ENCODE measurements at places on chromosomes 2 and 18. TPM values are rescaled to one million over a fixed set of nuclear protein-coding genes. Genes with fewer than 3 reads are reported as not detected.

Gene CRYGC
- total RNA-seq = not detected

Gene DNAJC5G
- total RNA-seq = 0.18 TPM

Gene CFAP65
- total RNA-seq = 0.48 TPM

Gene MC4R
- not detected for total RNA-seq

Gene CDH7
- total RNA-seq = 0.94 TPM

Gene CRYGD
- 6.3 TPM for total RNA-seq

Gene MAP3K19
- not detected for total RNA-seq

Gene CHPF
- 84.8 TPM for total RNA-seq

Gene QPCT
- total RNA-seq = 19.5 TPM

Gene ZNF2
- total RNA-seq = 2.4 TPM

Gene PSTPIP2
- total RNA-seq = 2.5 TPM

Gene ACTG2
- total RNA-seq = 2.7 TPM

Gene TCF23
- total RNA-seq = 0.14 TPM

Gene IER3IP1
- 6.7 TPM for total RNA-seq

Gene ONECUT2
- 0.87 TPM for total RNA-seq

Gene GALNT13
- total RNA-seq = 8.8 TPM

Gene KCNE4
- not detected for total RNA-seq

Gene VPS54
- total RNA-seq = 14.6 TPM

Gene EGR4
- 0.09 TPM for total RNA-seq

Gene NGEF
- 5.4 TPM for total RNA-seq

Gene KHK
- 17.4 TPM for total RNA-seq

Gene CERKL
- total RNA-seq = not detected

Gene SERPINB11
- not detected for total RNA-seq

Gene TMEM178A
- total RNA-seq = 13.6 TPM

Gene FBXO48
- 1.3 TPM for total RNA-seq

Gene CAPN13
- 2.4 TPM for total RNA-seq

Gene PROM2
- 11.8 TPM for total RNA-seq

Gene RFTN2
- 1.1 TPM for total RNA-seq

Gene SLC16A14
- 2.6 TPM for total RNA-seq

Gene TMEM247
- total RNA-seq = not detected

Gene HRH4
- total RNA-seq = not detected

Gene CXCR2
- 0.87 TPM for total RNA-seq

Gene ANKRD62
- not detected for total RNA-seq

Gene DPYSL5
- 9.2 TPM for total RNA-seq

Gene REEP1
- 0.53 TPM for total RNA-seq

Gene ATG4B
- 127 TPM for total RNA-seq

Gene TM4SF20
- total RNA-seq = not detected

Gene COLEC11
- 1.3 TPM for total RNA-seq

Gene FOXI3
- 13.5 TPM for total RNA-seq

Gene MYL1
- total RNA-seq = not detected

Gene LYG2
- not detected for total RNA-seq

Gene C2orf66
- total RNA-seq = not detected

Gene DSG1
- total RNA-seq = not detected

Gene CEP68
- 15.3 TPM for total RNA-seq

Gene ALK
- total RNA-seq = 0.11 TPM
